Heart right ventricle (tissue), 16 donors: ENCODE measurements at places on chromosomes 4 and X.

- no peak for DNase-seq
These were observed 101.7 kb downstream of the RAPGEF2 start for GRCh38 chr4:159204566-159204965.

DNA sequence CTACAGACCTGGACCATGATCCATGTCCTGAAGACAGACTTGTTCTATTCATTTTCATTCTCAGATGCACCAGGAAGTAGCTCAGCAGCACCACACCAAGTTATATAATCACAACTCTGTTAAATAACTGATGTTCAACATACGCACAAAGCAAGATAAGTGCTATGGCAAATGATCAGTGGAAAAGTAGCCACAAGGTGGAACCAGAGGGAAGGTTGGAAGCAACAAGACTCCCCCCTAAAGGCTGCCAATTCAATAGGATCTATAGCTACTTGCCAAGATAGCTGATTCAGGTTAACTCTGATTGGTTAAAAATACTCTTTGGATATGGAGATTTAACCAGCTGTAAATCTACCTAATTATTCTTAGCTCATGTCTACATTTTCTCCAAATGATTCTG is 23.7 kb upstream of the FAM47B start:
- DNase-seq = no peak

DNA sequence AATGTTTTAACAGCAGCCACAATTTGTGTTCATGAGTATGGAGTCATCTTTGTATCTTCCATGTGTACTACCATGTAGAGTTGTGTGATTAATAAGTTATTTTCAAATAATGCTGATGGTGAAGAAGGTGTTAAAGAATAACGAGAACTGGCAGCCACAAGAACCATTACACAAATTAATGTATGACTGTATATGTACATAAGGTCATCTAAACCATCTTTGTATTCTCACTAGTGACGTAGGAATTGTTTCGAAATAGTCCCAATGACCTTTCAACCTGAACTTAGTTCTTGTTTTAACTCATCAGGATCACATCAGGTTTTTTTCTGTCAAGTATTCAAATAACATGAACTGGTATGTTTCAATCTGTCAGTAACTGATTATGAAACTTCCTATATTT is 48.3 kb upstream of the NOCT start:
- DNase-seq = no peak

- no peak for DNase-seq
These were observed 72.4 kb upstream of the UCP1 start for GRCh38 chr4:140641105-140641555.
